Activated T-cell treated with anti-CD3 and anti-CD28 coated beads, Interleukin-2, amount 50 U/mL, for 48 hours (primary cell): ENCODE measurements at places on chromosomes 7 and 10.

- DNase-seq: no peak
These were observed 61.7 kb upstream of the PAX2 start for GRCh38 chr10:100683545-100684300.

DNA sequence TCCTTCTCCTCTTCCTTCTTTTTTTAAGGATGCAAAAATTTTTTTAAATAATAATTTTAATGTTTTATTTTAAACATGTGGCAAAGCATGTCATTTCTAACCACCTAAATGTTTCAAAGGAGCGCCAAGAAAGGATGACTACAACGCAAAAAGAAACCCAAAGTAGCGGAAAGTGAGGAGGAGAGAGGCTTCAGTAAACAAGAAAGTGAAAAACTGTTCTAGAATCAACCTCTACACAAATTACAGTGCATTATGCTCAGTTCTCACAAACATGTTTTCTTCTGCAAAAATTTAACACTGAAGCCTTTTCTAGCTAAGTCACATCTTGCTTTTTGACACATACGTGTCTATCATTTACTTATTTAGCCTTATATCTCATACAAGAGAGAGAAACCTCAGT, 948.6 kb downstream of the GATA3 start:
- DNase-seq: no peak

GRCh38 chr10:115772606-115773005, 500.4 kb downstream of the GFRA1 start:
- DNase-seq: no peak

DNA sequence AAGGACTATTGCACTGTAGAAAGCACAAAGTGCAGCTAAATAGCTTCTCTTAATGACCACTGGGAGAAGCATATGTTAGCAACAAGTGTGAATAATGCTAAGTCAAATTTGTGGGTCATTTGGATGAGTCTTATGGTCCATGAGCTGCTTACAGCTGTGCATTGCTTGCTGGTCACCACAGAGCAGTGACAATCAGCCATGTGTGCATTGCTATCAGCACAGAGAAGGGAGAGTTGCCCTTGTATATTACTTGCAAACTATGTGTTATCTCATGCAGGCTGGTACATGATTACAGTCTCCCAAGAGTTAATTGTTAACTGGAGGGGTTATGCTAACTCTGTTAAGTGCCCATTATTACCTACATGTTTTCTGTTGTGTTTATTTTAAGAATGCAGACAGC, 25.7 kb downstream of the MRPS33 start:
- no peak for DNase-seq

- DNase-seq: no peak
These were observed 12.5 kb downstream of the ITPRIP start for GRCh38 chr10:104325436-104326435.

DNA sequence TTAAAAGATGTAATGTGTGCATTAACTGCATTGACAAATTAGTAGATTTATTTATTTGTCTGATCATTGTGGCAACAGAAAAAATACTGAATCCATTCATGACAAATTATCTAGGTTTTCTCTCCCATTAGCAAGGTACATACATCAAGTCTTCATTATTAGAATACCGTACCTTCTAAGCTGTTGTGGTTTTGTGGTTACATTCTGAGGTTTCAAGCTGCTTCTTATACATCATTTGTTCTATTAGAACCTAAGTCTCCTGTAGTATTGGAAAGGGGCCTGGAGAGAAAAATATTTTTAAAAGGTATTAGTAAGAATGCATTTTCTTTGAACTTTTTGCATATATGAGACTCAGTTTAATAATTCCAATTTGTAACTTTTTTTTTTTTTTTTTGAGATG, 26.3 kb upstream of the CACNB2 start:
- no peak for DNase-seq

DNA sequence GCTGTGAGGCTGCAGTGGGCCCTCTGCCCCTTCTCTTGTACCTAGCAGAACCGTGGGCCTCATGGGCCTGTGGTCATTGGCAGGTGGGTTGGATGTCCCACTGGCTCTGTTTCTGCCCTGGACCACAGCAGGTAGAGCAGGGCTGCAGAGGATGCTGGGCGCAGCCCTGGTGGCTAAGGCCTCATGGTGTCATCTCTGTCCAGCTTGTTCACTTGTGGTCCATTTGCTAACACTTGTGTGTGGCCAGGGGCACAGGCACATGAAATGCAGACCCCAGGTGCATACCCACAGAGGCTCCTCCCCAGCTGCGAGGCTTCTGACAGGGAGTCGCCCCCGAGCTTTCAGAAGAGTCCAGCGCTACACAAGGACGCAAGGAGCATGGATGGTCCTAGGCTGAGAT, 22.4 kb upstream of the TBRG4 start:
- DNase-seq: no peak

- DNase-seq: no peak
These were observed 17.1 kb upstream of the CNOT4 start for GRCh38 chr7:135527025-135527424.

- no peak for DNase-seq
These were observed 185.4 kb downstream of the DGKB start for GRCh38 chr7:14717169-14717568.

DNA sequence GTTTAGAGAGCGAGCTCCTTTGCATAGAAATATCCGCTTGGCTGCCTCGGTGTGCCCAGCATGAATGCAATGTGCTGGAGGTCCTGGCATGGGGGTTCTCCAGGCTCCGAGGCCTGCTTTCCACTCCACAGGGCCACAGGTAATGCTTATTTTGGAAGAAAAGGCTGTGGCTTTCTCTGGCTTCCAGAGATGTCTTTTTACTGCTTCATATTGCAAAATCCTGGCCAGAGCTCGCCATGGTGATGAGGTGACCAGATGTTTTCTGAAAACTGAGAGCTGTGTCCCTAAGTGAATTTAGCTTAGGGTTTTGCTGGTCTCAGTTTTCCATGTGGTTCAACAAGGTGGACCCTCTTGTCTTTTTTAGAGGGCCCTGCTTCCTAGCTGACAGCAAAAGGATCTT, 65.2 kb downstream of the BMPER start:
- no peak for DNase-seq

DNA sequence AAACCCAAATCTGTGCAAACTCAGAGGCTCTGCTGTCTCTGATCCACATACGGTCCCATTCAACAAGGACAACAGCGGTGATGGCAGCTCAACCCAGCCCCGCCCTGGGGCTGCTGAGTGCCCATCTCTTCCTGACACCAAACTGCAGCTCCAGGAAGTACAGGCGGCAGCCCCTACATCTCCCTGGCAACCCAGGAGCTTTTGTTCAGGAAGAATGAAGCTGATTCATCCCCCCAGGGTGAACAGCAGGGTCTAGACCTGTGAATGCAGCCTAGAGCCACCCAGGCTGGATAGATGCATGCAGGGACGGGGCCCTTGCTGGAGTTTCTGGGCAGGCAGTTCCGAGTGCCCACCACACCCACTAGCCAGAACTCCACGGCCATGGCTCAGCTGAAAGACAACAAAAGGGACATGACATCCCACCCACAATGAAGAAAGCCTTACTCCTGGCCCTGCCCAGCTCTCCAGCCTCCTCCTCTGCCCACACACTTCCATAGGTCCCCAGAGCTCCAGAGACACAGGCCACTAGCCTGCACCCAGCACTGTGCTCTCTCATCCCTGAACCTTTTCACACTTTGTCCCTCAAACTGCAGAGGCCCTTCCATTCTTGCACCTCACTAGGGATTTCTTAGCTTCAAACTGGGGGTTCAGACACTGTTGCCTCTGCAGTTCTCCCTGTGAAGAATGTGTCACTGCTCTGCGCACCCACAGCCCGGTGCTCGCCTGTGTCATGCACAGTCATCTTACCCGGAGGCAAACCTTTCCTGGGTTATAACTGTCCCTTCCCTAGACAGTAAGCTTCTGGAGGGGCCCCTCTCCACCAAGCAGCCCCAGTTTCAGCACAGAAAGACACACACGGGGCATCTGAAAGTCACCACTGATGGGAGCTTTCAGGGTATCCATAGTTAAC, 99.1 kb downstream of the GRID1 start:
- DNase-seq: no peak

- no peak for DNase-seq
These were observed 725.8 kb downstream of the PARD3 start for GRCh38 chr10:34089253-34089652.

GRCh38 chr7:139041378-139042085, 5.7 kb upstream of the ZC3HAV1L start:
- DNase-seq: no peak

DNA sequence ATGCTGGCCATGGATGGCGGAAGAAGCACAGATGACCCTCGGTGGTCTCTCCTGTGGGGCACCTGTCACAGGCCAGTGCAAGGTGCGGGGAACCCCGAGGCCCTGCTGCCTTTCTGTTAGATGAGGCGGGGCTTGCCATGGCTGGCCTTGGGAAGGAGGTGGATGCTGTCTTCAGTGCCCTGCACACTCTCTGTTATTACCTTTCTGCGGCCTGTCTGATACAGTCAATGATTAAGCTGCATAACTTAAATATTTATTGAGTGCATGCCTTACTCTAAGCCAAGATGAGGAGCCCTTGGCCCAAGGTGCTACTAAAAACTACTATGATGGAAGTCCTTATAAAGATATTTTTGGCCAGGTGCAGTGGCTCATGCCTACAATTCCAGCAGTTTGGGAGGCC, 36.7 kb upstream of the MNX1 start:
- DNase-seq: no peak

DNA sequence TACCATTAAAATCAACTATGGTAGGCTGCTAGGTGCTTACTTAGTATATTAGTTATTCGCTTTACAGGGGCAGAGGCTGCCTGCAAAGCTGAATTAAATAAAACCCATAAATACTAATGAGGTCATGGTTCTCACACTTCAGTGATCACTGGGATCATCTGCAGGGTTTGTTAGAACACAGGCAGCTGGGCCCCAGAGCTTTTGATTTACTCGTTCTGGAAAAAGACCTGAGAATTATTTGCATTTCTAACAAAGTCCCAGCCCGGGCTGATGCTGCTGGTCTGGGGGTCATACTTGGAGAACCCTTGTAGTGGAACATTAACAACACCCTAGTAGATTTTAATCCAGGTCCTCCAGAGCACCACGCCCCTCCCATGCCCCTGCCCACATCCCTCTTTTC, 8.5 kb downstream of the UCN3 start:
- DNase-seq: no peak

DNA sequence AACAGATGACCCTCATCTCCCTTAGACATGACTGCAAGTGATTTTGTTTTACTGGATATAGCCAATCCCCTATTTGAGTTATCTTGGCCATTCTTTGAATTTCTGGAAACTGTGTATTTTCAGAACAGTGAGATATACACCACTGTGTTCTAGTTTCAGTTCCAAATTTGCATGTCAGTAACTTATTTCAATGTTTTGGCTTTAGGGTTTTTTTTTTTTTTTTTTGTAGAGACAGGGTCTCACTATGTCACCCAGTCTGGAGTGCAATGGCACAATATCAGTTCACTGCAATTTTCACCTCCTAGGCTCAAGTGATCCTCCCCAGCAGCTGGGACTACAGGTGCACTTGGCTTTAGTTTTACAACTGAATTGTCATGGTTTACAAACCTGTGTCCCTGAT, 67.2 kb downstream of the ATAD1 start:
- DNase-seq: no peak

- peak; percentile 61 for DNase-seq
These were observed 49.6 kb downstream of the CYCS start for GRCh38 chr7:25075459-25075858.

DNA sequence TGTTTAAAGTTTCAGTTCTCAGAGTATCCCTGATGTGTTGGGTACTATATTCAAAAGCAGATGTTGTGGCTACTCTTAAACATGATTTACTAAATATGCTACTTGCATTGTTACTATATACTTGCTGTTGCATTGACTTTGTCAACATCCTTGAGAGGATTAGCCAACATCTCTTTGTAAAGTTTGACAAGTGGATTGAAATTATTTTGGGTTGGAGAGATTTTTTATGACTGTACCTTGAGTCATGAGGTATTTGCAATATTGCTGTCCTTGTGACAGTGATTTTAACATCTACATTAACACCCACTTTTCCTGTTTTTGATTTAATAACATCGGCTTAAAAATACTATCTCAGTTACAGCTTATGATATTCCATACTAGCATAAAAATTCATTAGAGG, 31.9 kb downstream of the MRC1 start:
- DNase-seq: no peak

- DNase-seq: no peak
These were observed 98.9 kb downstream of the USP6NL start for GRCh38 chr10:11512596-11512995.

- DNase-seq: no peak
These were observed 28.2 kb downstream of the PUS7 start for GRCh38 chr7:105493923-105494315.

DNA sequence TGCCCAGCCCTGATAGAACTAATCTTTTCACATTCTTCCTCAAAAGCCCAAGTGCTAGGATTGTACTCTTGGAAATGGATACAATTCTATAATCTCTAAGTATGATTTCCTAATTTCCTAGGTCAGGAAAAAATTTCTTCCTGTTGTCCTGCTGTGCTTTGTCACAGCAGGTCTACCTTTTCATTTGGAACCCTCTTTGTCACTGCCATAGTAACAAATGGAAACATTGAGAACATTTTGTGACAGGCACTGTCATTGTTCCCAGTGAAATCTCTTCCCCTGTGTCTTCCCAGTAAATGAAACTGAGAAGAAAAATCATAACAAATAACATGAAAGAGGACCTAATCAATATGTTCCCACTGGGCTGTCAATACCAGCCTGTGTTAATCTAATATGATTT, 150.9 kb upstream of the KAT6B start:
- DNase-seq: no peak

DNA sequence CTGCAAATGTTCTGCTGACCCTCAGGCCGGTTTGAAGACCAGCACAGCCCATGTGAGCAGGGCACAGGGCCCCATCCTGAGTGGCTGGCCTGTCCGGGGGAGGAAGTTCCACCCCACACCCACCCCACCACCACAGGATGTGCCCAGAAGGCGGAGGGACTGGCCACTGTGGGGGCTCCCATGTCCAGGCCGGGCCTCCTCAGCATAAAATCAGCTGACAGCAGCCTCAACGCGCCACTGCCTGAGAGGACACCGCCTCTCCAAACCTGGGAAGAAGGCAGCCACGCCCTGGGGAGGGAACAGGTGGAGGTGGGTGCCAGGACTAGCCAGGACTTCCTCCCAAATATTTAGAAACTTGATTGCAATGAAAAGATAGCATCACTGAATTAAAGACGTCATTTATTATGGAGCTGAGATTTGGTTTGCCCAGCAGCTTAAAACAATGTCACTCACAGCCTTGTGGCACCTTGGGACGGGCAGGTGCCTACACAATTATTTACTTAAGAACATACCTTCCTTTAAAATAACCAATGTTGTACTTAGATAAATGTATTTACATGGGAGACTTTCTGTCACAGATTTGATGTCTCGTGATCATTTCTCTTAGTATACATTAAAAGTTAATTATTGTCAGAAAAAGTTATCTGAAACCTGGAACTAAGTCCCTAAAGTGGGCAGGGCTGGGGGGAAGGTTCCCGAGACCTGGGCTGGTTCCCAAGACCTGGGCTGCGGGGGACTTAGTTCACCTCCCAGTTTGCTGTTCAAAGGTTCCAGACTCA, 27.3 kb upstream of the FAM20C start:
- no peak for DNase-seq

DNA sequence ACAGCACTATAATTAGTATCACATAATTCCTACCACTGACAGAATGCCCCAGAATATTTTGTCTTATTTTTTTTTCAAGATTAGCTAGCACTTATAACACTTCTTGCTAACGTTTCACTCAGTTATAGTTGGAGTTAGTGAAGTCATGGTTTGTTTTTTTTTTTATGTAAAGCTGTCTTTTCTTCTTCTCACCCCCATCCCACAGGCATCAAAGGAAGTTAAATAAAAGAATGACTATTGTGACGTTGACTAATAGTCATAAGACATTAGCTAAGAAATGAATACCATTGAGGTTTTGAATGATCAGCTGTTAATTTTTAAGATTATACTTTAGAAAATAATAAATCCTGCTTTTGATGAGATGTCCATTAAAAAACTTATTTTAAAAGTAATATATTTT, 498.3 kb downstream of the GFRA1 start:
- DNase-seq: no peak
